ENCODE measurements at places on chromosomes 2 and 18.
A peak's percentile ranks its signal among the peaks of the same experiment; 100 is the strongest.

GRCh38 chr2:28457237-28457636 lies 38.6 kb upstream of the PLB1 start:
- DNase-seq: no peak

DNA sequence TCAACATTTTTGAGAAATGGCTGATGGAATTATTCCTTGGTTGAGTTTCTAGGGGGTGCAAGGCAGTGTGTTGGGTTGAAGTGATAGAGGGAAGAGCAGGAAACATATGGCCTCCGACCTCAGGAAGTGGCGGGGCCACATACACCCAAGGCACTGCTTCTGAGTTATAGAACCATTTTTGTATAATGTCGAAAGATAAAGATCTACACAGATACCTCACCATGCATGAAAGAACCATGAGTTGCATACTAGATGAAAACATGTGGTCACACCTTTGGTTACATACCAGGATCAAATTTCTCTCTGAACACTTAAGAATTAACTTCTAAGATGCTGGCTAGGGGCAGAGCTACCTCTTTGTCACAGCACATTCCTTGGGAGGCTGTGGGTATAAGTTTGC lies 23.2 kb downstream of the LAMA3 start:
- no peak for DNase-seq

DNA sequence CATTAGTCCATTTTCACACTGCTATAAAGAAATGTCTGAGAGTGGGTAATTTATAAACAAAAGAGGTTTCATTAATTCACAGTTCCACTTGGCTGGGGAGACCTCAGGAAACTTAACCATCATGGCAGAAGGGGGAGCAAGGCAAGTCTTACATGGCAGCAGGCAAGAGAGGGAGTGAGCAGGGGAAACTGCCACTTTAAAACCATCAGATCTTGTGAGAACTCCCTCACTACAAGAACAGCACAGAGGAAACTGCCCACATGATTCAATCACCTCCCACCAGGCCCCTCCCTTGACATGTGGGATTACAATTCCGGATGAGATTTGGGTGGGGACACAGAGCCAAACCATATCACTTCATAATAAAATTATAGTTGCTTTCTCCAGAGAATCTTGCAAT lies 365.5 kb upstream of the ID2 start:
- no peak for DNase-seq

DNA sequence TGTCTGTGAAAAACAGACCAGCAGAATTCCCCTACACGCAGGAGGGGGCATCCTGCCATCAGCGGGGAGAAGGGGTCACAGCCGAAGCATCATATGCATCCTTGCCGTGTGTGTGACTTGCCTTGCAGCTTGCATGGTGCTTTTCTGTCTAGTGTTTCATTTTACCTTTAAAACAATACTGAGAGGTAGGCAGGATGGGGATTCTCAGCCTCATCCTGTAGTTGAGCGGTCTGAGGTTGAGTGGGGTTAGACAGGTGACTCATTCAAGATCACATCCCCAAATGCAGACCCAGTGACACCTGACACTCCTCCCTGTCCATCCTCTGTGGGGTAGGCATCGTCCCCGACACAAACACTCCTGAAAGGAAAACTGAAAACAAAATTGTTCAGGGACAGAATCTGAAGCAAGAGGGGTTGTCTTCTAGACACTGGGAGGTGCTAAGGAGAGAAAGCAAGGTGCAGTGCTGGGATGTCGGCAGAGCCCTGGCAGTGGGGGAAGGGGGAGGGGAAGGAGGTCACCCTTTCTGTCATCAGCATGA lies 7.9 kb downstream of the ARL4C start:
- DNase-seq: no peak

DNA sequence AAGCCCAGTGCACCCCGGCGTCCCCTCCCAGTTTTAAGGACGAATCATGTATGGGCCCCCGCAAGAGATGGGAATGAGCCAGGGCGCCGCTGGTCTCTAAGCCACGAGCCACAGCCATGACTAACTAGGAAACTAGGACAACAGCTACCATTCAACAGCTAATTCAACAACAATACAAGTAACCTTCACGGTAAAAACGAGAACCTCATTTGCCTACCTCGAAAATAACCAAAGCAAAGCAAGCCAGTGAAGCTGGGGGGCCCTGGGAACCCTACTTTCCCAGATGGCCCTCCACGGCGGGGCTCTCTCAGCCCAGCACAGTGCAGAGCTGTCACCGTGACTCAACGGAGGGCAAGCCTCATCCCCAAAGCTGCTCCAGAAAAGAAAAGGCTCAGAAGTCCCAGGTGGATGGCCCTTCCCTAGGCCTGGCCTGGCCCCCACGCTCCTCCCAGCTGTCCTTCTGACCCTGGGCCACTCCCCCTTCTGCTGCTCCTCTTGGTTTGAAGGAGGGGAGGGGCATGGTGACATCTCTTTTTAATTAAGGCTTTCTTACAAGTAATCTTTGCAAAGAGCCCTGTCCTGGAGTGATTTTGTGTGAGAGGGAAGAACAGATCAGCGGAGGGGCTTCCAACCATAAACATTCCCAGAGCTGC lies 126.3 kb downstream of the HDAC4 start:
- no peak for DNase-seq

- DNase-seq: no peak
Observed at GRCh38 chr2:45331410-45331786, 279.7 kb downstream of the SRBD1 start.

- DNase-seq: peak; percentile 43
Observed at GRCh38 chr2:26892133-26892532, 44.2 kb downstream of the DPYSL5 start.

GRCh38 chr2:86368161-86368824 lies 30.9 kb upstream of the REEP1 start:
- no peak for DNase-seq

- DNase-seq: no peak
Observed at GRCh38 chr18:54192415-54192814, 32.1 kb downstream of the MBD2 start.

- DNase-seq: no peak
Observed at GRCh38 chr2:144256996-144257707, 262.8 kb downstream of the ZEB2 start.

GRCh38 chr18:30970196-30970816 lies 72.2 kb downstream of the DSC3 start:
- DNase-seq: peak; percentile 44

- no peak for DNase-seq
Observed at GRCh38 chr2:2704428-2705090, 373.5 kb upstream of the MYT1L start.

GRCh38 chr18:808086-808485 lies 4.0 kb downstream of the YES1 start:
- no peak for DNase-seq

- no peak for DNase-seq
Observed at GRCh38 chr2:118016911-118017310, 3.0 kb upstream of the CCDC93 start.

DNA sequence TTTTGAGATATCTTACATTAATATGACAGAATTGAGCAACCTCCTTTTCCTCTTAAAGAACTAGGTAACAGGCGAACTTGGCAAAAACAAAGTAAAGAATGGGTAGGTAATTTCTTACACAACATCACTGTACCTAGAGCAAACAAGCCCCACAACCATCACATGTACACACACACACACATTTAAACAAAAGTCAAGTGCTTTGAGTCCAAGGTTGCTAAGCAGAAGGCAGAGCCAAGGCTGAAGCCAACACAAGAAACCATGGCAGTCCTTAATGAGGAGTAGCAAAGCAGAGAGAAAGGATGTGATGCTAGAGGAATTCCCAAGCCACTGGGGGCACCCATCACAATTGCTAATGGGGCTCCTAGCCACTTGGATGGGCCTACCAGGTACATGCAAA lies 164.1 kb downstream of the PAX3 start:
- no peak for DNase-seq

DNA sequence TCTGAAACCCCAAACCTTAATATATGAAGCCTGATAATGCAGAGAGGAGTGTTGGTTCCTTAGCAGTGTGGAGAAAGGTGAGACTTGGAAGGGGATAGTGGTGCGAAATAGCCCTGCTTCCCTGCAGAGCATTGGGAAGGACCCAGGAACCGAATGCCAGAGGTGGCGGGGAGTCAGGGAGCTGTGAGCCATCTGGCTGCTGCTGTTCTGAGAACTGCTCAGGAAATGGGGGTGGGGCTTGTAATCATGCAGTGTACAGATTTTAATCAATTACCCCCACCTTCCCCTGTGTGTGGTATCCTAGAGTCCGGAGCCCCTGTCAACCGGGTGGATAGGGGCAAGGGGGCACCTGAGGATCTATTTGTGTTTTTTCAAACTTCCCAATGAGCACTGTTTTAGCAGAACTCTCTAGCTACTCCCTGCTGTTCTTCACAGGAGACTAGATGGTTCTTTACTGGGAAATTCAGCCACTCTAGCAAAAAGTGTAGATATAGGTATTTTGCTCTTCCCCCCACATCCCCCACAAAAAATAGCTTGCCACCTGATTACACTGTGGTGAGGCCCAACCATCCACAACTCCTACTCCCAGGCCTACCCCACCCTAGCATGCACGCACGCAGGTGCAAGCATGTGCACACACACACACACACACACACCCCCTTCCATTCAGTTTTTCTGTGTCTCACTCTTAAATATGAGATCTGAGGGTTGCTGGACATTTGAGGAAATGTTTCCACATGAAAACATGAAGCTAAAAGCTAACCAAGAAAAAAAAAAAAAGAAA lies 30.1 kb upstream of the MBOAT2 start:
- no peak for DNase-seq

- no peak for DNase-seq
Observed at GRCh38 chr2:4765787-4766530, 926.2 kb upstream of the SOX11 start.

- DNase-seq: no peak
Observed at GRCh38 chr18:41311571-41312547, 643.2 kb upstream of the PIK3C3 start.
